ENCODE measurements at places on chromosomes 5 and 9.

DNA sequence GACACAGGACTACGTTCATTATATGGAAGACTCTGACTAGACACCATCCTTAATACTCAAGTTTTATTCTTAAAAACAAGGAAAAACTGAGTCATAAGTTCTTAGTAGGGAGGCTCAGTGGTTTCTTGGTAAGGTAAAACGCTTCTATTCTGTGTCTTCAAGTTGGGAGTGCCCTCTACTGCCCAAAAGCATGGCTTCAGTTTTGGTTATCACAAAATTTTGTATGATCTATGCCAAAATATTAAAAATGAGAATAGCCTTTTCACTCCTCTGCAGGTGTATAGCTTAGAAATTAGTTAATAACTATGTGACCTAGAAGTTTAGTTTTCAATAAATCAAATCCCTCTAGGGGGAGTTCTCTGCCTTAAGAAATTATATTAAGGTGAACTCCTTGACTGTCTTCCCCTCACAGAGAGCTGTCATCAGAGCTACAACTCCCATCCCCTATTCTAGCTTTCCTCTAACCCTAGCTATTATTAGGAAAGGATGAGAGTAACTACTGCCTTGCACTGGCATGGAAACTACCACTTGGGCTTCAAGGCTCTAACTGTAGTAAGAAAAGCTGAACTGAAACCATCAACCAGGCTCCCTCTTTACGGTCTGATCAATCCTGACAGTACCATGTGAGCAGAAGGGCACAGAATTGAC lies 189.7 kb downstream of the GNAQ start:
- no peak for DNase-seq

GRCh38 chr5:116652903-116653302 lies 78.3 kb upstream of the SEMA6A start:
- DNase-seq = no peak

DNA sequence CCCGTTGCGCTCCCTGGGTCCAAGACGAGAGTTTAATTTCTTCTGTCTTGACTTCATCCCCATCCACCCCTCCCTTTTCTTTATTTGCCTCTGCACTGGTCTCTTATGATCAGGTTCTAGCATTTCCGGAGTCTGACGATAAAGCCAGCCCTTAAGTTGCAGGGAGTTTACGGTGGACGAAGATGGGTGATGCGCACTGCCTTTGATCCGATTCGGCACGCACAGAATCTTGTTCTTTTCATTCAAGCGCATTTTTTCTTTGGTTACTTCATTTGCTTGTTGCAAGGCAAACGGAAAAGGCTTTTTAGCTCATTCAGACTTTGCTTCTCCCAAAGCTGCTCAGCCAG lies 488 bp upstream of the MCTP1 start:
- DNase-seq = no peak

GRCh38 chr5:137395011-137395755 lies 103.9 kb downstream of the SPOCK1 start:
- DNase-seq = no peak

GRCh38 chr5:172106511-172107356 lies 81.3 kb downstream of the STK10 start:
- no peak for DNase-seq

GRCh38 chr9:126348911-126349550 lies 22.4 kb downstream of the MVB12B start:
- no peak for DNase-seq

- DNase-seq = no peak
These were observed 37.2 kb downstream of the TLE1 start for GRCh38 chr9:81652058-81652687.

DNA sequence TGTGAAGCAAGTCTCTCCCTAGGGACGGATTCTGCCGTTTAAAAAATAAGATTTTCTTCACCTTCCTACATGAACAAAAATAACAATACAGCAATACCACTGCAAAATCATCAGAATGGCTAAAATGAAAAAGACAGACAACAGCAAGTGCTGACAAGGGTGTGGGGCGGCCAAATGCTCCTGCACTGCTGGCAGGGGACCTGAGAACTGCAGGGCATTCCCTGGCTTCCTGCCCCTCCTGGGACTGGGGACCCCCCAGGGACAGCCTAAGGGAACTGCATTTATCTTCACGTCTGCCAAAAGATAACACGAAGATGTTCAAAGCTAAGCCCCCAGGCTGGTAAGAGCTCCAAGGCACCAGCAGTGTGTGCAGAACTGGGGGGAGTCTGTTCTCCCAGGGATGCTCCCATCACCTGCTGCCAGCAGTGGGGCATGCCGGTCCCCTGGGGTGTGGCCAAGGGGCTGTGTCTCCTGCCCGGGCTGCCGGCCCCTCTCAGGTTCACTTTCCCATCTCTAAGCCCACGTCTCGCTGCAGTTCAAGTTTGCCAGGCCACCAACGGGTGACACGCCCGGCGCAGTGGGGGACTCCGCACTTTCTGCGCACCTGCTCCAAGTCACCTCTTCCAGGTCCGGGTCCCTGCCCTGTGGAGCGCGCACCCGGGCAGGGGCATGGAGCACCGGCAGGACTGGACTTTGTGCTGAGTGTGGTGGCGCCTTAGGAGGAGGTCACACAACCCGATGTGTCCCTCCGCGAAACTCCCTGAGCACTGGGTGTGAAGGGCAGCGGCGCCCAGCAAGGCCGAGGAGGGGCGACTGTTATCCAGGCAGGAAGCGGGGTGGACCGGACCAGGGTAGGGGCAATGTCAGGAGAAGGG lies 4.5 kb upstream of the EGFL7 start:
- DNase-seq = no peak

DNA sequence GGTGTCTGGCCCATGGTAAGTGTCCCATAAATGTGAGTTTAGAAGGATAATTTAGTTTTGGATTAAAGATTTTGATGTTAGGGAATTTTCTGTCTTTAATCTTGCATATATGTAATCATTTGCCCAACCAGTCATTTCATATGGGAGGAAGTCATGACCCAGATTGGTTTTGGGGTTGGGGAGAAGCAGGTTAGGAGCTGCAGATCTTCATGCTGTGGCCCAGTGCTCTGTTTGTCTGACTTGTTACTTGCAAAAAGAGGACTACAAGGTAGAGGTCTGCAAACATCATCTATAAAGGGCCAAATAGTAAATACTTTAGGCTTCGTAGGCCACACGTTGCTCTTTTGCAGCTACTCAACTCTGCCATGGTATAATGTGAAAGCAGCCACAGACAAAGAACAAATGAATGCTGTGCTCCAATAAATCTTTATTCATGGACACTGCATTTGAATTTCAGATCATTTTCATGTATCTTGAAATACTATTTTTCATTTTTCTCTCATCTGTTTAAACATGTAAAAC lies 16.8 kb downstream of the OSTF1 start:
- no peak for DNase-seq

DNA sequence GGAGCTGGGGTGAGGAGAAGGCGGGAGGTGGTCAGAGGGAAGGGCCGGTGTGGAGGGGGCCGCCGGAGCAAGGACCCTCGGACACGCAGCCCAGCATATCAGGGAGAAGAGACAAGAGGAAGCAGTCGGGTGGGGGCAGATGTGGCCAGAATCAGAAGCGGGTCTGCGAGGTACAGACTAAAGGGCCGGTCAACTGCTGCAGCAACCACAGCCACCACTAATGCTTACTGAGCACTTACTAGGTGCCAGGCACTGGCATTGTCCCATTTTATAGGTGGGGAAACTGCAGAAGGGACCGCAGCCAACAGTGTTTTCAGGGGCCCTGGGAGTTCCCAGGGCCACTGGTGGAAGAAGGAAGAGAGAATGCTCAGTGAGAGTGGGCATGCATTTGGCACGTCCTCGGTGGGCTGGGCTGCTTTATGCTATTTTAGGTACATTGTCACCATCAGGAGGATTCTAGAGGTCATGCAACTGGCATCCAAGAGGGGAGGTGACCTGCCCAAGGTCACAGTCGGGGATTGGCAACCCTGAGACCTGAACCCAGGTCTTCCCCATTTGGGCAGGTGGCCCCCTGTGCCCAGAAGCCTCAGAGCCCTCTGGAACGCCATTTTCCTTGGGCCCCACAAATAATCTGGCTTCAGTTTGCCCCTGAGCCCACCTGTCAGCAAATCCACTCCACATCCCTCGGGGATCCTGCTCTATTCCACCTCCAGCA lies 53.4 kb downstream of the DUSP1 start:
- DNase-seq = no peak

DNA sequence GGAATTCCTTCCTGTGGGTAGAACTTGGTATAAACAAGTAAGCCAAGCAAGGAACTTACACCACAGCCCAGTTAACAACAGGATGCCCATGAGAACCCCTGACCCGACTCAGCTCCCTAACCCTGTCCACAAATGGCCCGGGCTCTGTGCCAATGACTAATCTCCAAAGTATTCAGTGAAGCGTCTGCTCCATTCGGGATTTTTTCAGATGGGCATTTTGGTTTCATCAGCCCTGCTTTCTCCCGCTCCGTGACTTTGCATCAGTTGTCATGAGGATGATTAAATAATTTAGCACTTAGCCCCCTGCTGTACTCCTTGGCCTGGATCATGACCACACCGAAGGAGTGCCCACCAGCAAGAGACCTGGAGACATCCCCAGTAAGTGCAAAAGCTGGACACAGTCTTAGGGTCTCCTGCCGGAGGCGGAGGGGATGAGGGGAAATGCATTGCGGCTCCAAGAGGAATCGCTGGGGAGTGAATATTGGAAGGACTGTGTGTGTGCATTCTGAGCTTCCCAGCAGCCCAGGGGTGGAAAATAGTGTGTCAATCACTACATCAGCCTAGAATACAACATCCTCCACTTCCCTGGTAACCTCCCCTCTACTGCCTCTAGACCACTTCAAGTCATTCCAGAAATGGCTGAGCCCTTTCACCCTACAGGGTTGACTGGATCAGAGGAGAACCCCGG lies 41.4 kb upstream of the DNAH5 start:
- DNase-seq = peak; percentile 92

GRCh38 chr5:109805472-109805871 lies 115.7 kb downstream of the MAN2A1 start:
- DNase-seq = peak; percentile 10

GRCh38 chr9:89550346-89550927 lies 52.5 kb upstream of the SEMA4D start:
- DNase-seq = no peak

DNA sequence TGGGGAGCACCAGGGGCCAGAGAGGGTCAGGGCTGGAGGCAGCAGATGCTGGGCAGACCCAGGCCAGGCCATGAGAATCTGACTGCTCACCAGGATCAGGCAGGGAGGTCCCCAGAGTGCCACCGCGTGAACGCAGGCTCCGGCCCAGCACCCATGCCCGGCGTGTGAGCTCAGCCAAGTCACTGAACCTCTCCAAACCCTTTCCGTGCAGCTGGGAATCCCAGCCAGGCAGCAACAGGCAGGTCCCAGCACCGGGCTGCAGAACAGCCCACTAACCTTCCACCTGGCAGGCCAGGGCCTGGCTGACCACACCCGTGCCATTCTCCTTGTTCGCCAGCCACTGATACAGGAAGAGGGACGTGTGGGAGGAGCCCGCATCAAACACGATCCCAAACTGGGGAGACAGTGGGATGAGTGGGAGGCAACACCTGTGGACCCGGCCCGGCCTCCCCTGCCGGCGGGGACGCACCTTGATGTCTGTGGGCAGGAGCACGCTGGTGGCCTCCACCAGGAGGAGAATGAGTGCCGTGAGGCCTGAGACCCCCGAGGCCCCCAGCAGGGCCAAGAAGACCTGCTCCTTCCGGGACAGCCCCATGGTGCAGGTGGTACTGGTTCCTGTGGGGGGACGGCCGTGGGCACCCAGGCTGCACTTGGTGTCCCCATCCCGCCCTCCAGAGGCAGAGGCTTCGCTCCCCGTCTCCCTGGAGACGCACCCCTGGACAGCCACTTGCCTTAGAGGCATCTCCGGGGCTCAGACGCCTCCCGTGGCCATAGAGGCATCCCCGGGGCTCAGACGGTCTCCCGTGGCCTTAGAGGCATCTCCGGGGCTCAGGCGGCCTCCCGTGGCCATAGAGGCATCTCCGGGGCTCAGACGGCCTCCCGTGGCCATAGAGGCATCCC lies 3.2 kb downstream of the ENTPD8 start:
- DNase-seq = no peak

DNA sequence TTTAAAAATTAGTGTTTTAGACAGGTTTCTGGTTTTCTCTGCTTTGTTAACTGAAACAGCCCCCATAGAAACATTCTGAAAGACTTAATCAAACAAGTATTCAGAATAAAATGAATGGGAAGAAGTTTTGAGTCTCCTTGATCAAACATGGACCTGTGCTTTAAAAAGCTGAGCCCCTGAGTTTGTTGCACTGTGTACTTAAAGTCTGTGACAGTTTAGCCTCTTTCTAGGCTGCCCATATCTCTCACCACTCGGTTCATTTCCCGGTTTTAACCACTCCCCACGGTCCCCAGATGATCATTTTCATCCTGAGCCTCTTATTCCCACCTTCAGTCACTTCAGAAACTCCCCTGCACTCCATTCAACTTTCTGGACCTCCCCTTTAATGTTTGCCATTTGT lies 215.9 kb upstream of the DMRT1 start:
- DNase-seq = no peak

DNA sequence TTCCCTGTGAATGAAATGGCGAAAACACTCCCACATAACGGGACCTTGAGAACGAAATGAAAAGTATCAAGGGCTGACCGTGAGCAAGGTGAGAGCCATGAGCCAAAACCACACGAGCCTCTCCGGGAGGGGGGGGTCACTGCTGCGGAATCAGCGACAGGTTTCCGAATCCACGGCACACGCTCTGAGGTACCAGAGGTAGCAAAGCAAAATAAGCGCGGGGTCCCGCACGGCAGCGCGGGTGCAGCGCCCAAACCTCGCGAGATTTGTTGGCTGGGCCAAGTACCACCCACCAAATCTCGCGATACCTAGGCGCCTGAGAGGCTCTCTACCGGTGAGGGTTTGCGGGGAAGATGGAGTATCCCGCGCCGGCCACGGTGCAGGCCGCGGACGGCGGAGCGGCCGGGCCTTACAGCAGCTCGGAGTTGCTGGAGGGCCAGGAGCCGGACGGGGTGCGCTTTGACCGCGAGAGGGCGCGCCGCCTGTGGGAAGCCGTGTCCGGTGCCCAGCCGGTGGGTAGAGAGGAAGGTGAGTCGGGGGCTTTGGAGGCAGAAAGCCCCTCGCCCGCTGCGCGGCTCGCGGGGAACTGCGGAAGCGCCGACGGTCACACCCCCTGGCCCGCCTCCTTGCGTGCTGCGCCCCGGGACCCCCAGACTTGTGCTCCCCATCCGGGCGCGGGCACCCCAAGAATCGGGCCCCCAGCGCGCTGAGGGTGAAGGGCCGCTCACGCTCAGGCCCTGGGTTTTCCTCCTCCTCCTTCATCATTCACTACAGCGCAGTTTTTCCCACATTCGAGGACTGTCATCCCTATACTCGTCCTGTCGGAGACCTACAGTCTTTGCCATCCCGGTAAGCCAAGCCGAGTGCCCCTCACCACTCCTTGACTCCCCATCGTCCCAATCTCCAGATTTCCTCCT lies at the start of gene ZNF346:
TSS of gene ZNF346 (plus strand) at position 311 of the 917 bp plus-strand sequence. CDS start at position 354, 43 bp downstream.
- DNase-seq = peak; percentile 88

- DNase-seq = no peak
These were observed 15.4 kb downstream of the CERT1 start for GRCh38 chr5:75496026-75496425.

GRCh38 chr5:59579101-59579823 lies 314.3 kb downstream of the PDE4D start:
- DNase-seq = no peak

DNA sequence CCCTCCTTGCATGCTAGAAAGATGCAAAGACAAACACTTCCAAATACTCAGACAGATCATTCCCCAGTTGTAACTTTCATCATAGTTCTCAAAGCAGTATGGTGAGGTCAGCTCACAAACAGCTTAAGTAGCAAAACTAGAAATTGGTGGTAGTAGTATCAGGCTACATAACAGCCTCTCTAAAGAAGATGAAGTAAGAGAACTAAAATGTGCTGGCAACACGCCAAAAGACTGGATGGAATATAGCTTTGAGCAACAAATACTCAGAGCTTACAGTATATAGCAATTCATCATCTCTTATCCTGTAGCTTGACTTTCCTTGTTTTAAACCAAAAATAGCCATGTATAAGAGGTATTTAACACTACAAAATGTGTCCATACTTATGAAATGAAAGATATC lies 7.5 kb downstream of the PFDN1 start:
- peak; percentile 90 for DNase-seq
